ENCODE measurements at places on chromosomes 5 and 9.

DNA sequence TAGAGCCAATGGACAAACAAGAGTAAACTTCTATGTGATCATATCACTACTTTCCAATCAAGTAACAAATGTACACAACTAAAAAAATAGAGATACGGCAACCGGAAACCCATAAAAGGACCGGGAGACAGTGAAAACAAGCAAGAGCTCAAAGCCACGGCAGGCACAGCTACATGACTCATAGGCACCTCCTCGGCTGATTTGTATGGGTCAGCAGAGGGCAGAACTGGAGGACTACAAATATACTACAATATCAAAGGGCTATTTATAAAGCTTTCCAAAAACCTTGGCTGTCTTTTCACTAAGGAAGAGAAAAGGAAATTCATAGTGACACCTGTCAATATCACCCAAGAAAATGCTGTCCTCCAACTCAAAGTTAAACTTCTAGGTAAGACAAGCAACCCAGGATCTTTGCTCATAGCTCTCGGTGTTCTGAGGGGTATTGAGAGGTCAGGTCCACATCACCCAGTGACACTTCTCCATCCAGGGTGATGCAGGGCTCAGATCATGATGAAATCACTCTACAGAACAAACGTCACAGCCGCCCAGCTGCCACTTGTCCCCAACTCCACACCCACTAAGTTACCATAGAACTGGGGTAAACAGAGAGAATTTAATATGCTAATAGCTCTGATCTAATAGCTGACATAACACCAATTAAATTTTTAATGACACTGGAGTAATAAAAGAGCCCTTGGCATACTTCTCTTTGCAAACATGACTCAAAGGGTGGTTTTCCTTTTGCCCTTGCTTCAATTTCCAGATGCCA, 41.3 kb downstream of the PFDN1 start:
- peak; percentile 88 for DNase-seq

GRCh38 chr9:98450496-98450895, 195.0 kb upstream of the TBC1D2 start:
- peak; percentile 49 for DNase-seq

- DNase-seq: no peak
Measured at GRCh38 chr9:72949244-72949582, 3.6 kb downstream of the ALDH1A1 start.

GRCh38 chr9:7146582-7146981, 388.8 kb downstream of the KDM4C start:
- DNase-seq: peak; percentile 36

DNA sequence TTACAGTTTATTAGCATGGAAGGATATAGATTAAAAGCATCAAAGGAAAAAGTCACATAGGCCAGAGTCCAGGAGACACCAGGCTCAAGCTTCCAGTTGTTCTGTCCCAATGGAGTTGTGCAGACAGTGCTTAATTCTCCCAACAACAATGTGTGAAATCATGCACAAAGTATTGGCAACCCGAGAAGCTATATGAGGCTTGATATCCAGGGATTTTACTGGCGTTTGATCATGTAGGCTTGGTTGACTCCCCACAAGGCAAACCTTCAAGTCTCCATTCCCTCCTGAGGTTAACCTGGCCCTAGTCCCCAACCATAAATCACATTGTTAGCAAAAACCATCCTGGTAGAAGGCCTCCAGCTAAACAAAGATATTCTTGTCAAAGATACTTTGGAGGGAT, 141.5 kb downstream of the ADAMTS19 start:
- no peak for DNase-seq

DNA sequence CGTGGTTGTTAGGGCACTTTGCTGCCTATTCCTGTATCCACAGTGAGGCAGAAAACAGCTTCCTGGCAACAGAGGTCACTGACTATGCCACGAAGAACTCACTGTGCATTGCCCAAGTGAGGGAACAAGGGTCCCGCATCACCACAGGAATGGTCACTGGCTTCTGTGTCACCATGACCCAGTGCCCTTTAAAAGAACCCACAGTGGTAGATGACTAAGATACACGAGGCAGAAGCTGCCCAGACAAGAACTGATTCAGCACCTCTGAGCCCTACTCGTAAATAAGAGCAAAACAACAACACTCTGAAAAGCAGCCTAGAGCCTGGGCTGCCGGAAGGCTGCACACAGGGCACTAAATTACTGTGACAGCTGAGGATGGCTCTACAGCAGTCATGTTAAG, 236.6 kb upstream of the RASEF start:
- peak; percentile 84 for DNase-seq

GRCh38 chr5:168831383-168831782, 252.2 kb upstream of the PANK3 start:
- no peak for DNase-seq

DNA sequence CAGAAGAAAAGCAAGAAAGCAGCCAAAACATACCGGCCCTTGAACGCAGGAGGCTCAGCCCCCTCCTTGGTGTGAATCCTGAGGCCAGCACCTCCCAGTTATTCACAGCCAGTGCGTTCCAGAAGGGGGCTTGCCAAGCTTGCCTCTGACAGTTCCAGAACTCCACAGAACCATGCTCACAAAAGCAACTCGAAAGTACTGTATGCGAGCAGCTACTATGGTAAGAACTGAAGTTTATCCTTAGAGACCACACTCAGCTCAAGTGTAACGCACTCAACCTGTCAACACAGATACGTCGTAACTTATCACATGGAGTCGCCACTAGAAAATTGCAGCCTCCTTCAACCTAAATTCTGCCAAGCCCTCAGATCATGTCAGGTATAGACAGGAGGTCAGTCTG, 1.4 kb downstream of the UBAC1 start:
- no peak for DNase-seq

DNA sequence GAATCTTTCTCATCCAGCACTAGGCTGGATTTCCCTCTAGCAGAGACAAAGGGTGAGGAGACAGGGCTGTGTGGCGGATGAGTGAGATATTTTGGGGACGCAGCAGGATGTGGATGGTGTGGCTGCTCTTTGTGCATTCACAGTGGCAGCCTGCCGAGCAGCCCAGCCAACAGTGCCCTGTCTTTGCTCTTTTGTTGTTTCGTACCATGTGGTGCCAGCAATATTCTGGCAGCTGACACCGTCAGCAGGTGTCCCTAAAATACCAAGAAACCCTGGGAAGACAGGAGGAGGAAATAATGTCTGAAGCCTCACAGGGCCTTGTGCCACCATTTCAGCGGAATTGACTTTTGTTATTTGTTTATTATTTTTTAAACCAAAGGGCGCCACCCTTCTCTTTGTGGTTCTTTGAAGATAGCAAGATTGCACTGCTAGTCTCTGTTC, 141.4 kb downstream of the CCDC192 start:
- no peak for DNase-seq
